Mesothelial cell of epicardium (in vitro differentiated cells): ENCODE measurements at places on chromosomes 5 and 9. TPM values are rescaled to one million over a fixed set of nuclear protein-coding genes. Genes with fewer than 3 reads are reported as not detected.

GRCh38 chr5:132237141-132237540 lies 9.5 kb upstream of the P4HA2 start:
- H3K36me3 ChIP-seq, result no peaks in the 10 kb centered on the region
- peaks cover 5% of the 10 kb centered on the region for H3K27me3 ChIP-seq
- H3K27ac ChIP-seq, result no peak overlapping the region
- H3K4me3 ChIP-seq, result no peak overlapping the region
- DNase-seq, result no peak

DNA sequence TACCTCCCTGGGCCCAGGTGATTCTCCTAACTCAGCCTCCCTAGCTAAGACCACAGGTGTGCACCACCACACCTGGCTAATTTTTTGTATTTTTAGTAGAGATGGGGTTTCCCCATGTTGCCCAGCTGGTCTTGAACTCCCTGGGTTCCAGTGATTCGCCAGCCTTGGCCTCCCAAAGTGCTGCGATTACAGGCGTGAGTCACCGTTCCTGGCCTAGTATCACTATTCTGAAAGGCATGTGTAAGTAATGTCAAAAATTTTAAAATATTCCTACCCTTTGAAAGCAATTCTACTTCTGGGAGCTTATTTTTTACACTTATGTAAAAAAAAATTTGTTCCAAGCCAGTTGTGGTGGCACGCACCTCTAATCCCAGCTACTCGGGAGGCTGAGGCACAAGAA lies 27.1 kb upstream of the TLE1 start:
- H3K27ac ChIP-seq, result no peak overlapping the region
- peaks cover 25% of the 10 kb centered on the region for H3K4me1 ChIP-seq
- no peak overlapping the region for H3K4me3 ChIP-seq
- H3K36me3 ChIP-seq, result no peaks in the 10 kb centered on the region
- H3K27me3 ChIP-seq, result no peaks in the 10 kb centered on the region
- no peak for DNase-seq

GRCh38 chr5:90548069-90548593 lies 10.5 kb upstream of the ADGRV1 start:
- H3K4me3 ChIP-seq, result no peak overlapping the region
- peaks cover 7% of the 10 kb centered on the region for H3K4me1 ChIP-seq
- no peak overlapping the region for H3K27ac ChIP-seq
- DNase-seq, result no peak
- H3K27me3 ChIP-seq, result peaks cover 19% of the 10 kb centered on the region

DNA sequence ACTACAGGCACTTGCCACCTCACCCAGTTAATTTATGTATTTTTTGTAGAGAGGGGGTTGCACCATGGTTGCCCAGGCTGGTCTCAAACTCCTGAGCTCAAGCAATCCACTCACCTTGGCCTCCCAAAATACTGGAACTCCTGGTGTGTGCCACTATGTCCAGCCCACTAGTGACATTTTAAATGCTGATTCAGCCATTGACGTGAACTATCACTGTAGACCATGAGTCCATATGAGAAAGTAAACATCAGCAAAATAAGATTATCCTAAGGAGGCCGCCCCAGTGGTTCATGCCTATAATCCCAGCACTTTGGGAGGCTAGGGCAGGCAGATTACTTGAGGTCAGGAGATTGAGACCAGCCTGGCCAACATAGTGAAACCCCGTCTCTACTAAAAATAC lies 488.1 kb upstream of the EDIL3 start:
- H3K27me3 ChIP-seq, result no peaks in the 10 kb centered on the region
- H3K4me1 ChIP-seq, result peaks cover 13% of the 10 kb centered on the region
- H3K4me3 ChIP-seq, result no peak overlapping the region
- no peak for DNase-seq
- no peaks in the 10 kb centered on the region for H3K36me3 ChIP-seq
- no peak overlapping the region for H3K27ac ChIP-seq

Gene NUTM2G
- total RNA-seq, result 0.16 to 0.20 TPM in 2 of 3 replicates, not detected in the other

Gene PDCD1LG2
- not detected in 3 replicates for total RNA-seq

DNA sequence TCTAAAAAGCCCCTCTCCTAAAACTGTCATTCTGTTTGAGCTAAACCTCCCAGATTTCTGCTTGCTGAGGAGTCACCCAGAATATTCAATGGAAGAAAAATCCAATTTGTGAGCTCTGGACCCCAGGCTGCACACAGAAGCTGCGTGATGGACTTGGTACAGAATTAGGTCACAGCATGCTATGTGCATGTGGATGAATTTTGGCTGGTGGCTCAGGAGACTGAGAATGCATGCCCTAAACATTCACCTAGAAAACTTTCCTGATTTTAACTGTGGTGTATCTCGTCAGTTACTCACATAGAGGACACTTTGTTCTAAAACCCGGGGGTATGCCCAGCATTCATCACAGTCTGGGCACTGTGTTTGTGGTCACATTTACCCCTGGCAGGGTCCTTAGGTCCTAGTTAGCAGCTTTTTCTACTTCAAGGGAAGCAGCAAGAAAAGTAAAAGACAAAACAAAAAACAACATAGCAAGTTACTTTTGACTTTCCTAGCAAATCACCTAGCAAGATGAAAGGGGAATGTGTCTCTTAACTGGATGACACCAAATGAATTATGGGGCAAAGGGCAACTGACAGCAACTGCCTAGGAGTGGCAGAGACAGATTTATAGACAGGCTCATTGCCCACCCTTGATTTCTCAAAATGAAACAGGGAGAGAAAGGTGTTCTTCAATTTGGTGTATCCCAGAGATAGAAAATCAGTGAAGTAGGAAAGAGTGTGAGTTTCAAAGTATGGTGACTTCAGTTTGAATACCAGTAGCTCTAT lies 8.3 kb upstream of the SHROOM1 start:
- H3K4me1 ChIP-seq, result peaks cover 25% of the 10 kb centered on the region
- H3K36me3 ChIP-seq, result no peaks in the 10 kb centered on the region
- no peak overlapping the region for H3K4me3 ChIP-seq
- H3K27ac ChIP-seq, result no peak overlapping the region
- no peaks in the 10 kb centered on the region for H3K27me3 ChIP-seq

DNA sequence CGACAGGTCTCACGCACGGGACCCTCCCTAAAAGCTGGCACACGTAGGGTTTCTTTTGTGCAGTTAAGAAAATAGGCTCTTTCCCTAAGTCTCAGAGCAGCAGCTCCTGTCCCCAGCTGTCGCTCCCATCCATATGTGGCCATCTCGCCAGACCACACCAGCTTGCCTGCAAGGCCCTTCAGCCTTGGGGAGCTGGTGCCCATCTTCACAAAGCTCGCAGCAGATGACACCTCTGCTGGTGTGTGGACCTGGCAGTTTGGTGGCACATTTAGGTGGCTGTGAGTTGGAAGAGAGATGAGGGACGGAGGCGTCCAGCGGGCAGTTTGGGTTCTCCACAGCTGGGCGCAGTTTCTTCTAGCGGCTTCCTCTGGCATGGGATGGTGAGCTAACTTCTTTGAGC lies 239.0 kb downstream of the FANCC start:
- no peak for DNase-seq
- peaks cover 28% of the 10 kb centered on the region for H3K4me1 ChIP-seq
- peak overlapping the region; percentile 79 for H3K27ac ChIP-seq
- H3K27me3 ChIP-seq, result no peaks in the 10 kb centered on the region

- no peak overlapping the region for H3K4me3 ChIP-seq
- H3K27me3 ChIP-seq, result no peaks in the 10 kb centered on the region
- no peak overlapping the region for H3K27ac ChIP-seq
- H3K4me1 ChIP-seq, result peaks cover 6% of the 10 kb centered on the region
Observed at GRCh38 chr9:6355728-6356127, 27.6 kb downstream of the TPD52L3 start.
